ENCODE measurements at places on chromosomes 1 and 21.

GRCh38 chr1:159199901-159200300 lies 4.8 kb upstream of the ACKR1 start:
- DNase-seq, result no peak

DNA sequence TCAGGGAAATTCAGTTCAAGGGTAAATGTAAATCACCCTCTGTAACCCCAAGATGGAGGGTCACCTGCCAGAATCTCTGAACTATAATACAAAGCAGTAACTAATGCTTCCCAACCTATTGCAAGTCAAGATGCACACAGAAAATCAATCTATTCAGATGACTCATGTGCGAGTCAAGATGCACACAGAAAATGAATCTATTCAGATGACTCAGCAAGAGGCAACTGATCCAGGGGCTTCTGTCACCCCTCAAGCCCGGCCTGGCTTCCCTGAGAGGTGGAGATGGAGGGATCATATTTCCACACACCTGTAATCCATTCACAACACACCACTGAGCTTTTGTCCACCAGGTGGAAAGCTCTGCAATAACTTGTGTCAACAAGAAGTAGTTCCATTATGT lies 17.4 kb upstream of the HIVEP3 start:
- no peak for DNase-seq

DNA sequence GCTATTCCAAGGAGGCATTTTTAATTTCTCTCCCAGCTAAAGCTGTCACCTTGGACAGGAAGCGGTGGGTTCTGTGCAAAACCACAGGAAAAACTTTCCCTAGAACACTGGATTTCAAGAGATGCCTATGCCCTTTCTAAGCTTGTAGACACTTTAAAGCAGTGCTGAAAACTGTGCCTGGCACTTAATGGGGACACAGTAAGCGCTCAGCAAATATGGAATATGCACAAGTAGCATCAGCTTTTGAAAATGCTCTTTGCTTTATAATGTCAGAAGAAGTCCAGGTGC lies 50.9 kb upstream of the TARBP1 start:
- no peak for DNase-seq

GRCh38 chr1:165853528-165854075 lies 26.2 kb downstream of the UCK2 start:
- DNase-seq, result peak; percentile 74

- DNase-seq, result peak; percentile 57
These were observed 38.2 kb downstream of the SLC2A7 start for GRCh38 chr1:8987881-8988617.

- DNase-seq, result no peak
These were observed 34.7 kb upstream of the RIPK4 start for GRCh38 chr21:41801321-41802197.

- no peak for DNase-seq
These were observed 764.8 kb downstream of the ADGRL2 start for GRCh38 chr1:82565546-82565945.

- DNase-seq, result peak; percentile 96
These were observed 34.6 kb upstream of the S100A7 start for GRCh38 chr1:153494976-153495535.

- DNase-seq, result no peak
These were observed 46.4 kb downstream of the DDX20 start for GRCh38 chr1:111802110-111802509.

DNA sequence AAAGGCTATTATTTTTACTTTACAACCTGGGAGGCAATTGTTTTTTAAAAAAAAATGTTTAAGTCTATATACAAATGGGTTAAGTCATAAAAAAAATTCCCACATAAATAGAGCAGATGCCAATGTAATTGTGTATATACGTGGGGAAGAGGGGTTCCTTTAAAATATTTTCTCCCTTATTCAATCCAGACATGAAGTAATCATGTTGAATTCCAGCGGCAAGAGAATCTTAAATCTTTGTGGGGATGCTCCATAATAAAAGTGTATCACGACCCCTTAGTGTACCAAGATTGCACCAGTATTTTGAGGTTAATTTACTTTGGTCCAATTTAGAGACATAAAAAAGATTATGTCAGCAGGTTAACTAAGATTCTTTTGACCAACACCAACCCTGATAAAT lies 62.1 kb downstream of the ARID4B start:
- no peak for DNase-seq

DNA sequence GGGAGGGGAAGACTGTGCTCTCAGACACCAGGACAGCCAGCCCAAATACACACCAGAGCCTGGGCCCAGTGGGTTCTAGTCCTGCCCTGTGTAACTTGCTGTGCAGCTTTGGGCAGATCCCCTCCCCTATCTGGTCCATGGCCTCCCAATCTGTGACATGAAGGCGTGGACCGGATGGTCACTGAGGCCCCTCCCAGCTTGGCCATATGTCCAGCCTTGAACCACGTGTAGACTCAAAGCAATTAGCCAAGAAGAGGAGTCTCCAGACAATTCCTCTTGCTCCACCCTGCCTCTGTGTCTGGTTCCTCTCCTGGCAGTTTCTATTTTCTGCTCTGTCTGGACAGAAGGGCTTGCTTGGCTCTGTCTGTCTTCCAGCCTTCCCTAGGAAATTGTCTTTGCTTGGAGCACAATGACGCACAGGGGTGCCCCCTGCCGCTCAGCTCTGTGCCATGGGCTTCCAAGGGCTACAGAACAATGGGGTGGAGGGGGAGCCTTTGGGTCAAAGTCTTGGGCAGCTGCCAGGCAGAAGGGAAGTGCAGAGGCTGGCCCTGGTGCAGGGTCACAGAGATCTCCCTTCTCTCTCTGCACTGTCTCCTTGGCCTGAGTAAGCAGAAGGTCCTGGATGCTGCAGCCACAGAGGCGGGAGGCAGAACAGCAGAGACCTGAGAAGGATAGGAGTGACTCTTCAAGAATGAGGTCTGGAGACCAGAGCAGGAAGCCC lies 66.1 kb downstream of the TENT5C start:
- DNase-seq, result peak; percentile 56

GRCh38 chr1:180540697-180541594 lies 17.8 kb upstream of the OVAAL start:
- no peak for DNase-seq

- DNase-seq, result no peak
These were observed 11.8 kb upstream of the MARK1 start for GRCh38 chr1:220516014-220516721.

DNA sequence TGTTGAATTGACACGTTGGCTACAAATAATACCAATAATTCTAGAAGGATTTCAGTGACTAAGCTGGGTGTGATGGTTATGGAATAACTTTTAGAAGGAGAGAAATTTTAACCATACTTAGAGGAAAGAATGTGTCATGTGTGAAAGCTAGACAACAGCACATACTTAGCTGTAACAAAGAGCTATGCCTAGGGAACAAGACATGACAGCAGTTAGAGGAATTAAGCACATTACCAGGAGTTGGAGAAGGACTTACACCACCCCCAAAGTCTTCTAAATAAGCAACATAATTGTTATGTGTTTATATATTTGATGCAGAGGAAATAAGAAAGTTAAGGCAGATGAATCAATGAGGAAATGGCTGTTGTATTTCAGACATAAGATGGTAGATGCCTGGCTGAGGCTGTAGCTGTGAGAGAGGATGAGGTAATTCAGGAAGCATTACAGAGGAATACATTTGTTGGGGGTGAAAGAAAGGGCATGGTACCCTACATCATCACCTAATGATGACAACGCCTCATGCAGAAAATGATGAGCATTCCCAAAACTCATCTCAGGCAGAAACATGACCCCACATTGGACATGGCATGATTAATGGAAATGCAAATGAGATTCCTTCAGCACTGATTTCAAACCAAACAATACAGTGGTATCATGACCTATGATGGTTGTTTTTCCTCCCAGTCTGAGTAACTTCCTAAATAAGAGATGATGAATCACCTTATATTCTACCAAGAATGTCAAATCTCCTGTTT lies 211.5 kb downstream of the LHX8 start:
- DNase-seq, result no peak

DNA sequence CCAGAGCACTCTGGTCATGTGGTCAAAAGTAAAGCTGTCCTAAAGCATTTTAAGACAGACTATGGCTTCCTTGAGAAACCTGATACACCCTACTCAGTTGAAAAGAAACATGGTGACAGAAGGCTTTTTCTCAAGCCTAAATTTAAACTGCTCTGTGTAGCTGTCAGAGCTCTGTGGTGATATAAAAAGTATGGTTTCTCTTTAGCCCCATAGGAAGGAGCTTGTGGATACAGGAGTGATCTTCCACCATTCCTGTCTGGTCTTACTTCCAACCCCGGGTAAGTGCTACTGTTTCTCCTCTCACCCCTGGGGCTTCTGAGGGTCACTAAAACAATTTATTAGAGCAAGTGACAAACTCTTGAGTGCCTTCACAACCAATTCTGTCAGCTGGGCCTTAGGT lies 8.5 kb downstream of the TP53BP2 start:
- no peak for DNase-seq

- no peak for DNase-seq
These were observed 15.0 kb upstream of the TTC22 start for GRCh38 chr1:54816130-54816529.

GRCh38 chr1:30677471-30677870 lies 45.9 kb downstream of the MATN1 start:
- no peak for DNase-seq

DNA sequence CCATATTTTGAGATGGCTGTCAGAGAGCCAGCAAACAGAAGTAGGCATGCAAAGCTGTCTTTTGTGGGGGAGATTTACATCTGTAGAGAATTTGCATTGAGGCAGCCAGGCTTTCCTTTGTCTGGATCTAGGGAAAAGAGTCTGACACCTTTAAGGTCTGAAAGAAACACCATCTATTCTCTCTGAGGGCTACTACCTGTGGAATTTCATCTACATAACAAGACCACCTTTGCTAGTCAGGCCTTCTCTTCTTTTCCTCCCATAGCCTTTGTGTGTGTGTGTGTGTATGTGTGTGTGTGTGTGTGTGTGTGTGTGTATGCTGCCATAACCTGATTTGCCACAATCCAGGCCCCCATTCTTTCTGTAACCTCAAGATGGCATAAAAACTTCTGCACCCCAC lies 28.4 kb upstream of the DMRTB1 start:
- peak; percentile 97 for DNase-seq
